Stimulated activated CD4-positive, alpha-beta T cell treated with anti-CD3 and anti-CD28 coated beads, TNF-alpha, amount 100 ng/mL, for 48 hours (primary cell): ENCODE measurements at places on chromosomes 7 and 10.

DNA sequence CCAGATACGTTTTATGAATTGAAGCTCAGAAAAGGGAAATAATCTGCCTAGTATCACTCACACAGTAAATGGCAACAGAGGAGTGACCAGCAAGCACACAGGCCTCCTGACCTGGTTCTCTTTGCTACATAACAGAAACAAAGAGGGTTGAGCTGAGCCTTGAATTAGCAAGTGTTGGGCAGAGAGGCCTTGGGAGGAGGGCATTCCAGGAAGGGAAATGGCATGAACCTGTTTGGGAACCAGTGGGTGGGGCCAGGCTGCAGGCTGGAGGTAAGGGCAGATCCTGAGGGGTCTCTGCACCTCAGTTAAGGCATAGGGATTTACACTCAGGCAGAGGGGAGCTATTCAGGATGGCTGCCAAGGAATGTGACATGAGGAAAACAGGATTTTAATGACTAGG lies 24.8 kb upstream of the CYCS start:
- DNase-seq, result no peak

GRCh38 chr10:58996063-58996462 lies 180.4 kb upstream of the PHYHIPL start:
- DNase-seq, result no peak

DNA sequence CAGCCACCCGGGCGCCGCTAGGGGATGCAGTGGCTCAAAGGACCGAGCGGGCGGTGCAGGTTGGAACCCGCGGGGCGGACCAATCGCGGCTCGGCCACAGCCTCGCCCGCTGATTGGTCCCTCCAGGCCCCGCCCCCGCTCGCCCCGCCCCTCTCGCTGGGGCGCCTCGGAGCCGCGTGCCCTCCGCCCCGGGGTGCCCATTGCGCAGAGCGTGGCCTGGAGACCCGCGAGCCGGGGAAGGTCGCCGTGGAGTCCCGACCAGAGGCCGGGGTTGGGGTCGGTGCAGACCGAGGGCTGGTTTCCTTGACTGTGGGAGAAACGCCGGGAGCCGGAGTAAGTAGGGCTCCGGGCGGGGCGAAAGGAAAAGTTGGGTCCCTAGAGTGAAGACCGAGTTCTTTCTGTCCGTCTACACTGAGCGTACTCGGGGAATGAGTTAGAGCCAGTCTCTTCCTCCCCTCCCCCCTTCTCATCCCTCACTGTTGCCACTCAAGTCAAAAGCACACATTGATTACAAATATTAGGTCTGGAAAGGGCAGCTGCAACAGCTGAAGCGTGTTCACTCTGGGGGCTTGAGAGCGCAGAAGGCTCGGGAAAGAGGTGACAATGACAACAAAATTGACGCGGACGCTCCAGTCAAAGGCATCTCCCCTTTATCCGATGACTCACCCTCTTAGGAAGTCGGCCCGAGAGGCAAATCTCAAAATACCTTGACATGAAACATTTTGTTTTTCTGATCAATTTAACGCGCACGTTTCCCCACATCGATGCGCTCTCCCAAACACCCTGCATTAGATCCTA lies 843 bp upstream of the GATA3 start:
- peak; percentile 98 for DNase-seq

GRCh38 chr10:52652431-52653262 lies 119.9 kb downstream of the MBL2 start:
- DNase-seq, result no peak

DNA sequence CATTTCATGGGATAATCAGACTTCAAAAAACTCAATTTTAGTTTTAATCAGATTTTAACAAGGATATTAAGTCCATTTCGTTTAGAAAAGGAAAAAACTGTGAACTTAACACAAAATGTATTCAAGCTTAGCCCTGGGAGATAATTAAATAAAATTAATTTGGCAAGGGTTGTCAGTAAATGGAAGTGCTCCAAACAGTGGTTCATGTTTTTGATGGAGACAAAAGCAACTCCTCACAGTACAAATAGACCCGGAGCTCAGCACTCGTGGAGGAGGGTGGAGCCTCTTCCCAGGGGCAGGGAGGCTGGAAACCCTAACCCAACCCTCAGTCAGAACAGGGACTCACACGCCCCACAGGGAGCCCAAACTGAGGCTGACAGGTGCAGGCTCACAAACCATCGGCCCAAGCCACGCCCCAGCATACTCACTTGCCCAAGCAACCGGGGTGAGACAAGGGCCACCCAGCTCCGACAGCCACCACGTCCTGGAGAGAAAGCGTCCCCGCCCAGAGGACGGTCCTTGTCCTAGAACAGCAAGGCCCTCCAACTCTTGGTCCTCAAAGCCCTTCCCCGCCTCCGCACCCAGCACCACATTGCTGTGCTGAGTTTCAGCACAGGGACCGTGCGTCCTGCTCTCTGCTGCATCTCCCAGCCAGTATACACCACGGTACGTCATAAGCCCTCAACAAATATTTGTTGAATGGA lies 39.8 kb downstream of the MAD1L1 start:
- DNase-seq, result no peak

- DNase-seq, result no peak
These were observed 117.6 kb downstream of the DIP2C start for GRCh38 chr10:571688-572451.

GRCh38 chr10:122273966-122274545 lies 3.0 kb downstream of the BTBD16 start:
- DNase-seq, result no peak

GRCh38 chr10:7260412-7260900 lies 150.4 kb downstream of the SFMBT2 start:
- DNase-seq, result no peak

GRCh38 chr7:11060893-11061292 lies 87.2 kb downstream of the PHF14 start:
- DNase-seq, result no peak

- DNase-seq, result no peak
These were observed 62.0 kb downstream of the BBS9 start for GRCh38 chr7:33191340-33191739.

- DNase-seq, result no peak
These were observed 80.8 kb downstream of the PTPRE start for GRCh38 chr10:127987467-127988380.

GRCh38 chr10:75972491-75973276 lies 541.3 kb downstream of the LRMDA start:
- no peak for DNase-seq

DNA sequence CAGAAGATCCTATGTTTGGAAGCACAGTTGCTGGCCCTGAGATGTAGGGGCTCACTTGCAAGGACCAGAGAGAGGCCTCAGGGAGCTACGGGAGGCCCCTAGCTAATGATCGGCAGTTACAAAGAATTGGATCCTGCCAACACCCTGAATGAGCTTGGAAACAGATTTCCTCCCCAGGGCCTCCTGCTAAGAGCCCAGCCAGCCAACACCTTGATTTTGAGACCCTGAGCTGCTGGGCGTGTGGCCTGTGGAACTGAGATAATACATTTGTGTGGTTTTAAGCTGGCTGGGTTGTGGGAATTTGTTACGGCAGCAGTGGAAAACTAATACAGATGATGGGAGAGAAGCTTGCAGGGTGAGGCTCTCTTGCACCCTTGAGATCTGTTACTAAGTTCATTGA lies 3.9 kb downstream of the DOCK1 start:
- no peak for DNase-seq

GRCh38 chr10:110431659-110432058 lies 66.0 kb upstream of the DUSP5 start:
- DNase-seq, result no peak

DNA sequence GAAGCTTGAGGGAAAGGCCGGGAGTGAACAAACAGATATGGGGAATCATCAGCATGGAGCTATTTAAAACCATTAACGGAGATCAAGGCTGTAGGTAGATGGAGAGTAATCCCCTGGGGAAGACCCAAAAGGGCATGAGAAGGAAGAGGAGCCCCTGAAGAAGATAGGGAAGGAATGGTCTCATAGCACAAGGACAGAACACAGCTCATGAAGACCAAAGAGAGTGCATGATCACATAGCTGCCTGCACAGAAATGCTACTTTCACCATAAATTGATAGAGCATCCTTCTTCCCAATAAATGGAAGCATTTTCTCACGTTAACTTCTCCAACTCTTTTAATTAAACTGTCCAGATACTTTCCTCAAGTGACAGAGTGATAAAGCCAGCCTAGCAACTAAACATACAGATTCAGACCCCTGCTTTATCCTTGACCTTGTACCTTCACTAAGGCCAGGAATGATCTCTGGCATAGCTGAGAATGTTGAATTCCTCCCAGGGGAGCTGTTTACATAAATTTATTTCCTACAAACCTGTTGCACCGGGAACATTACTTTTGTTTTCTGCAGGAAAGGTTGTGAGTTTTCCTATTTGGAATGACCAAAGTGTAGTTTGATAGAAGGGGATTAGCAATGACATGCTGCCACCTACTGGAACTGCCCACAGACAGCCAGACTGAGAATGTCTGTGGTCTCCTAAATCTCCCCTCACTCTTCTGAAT lies 110.8 kb upstream of the LRGUK start:
- no peak for DNase-seq

DNA sequence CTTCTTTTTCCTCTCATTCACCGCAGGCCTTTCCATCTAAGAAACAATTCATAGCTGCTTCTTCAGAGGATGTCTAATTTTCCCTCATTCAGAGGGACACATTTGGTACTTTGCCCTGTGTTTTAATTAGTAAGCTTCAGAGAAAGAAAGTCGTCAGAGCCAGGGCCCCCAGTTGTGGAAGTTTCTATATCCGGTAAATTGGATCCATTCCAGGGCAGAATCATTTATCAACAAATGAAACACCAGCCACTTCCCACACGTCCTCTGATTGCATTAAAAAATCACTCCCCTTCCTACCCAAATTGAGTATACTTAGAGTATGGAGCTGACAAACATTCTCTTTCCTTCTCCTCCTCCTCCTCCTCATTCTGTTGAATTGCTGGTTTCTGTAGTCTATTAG lies 205.8 kb upstream of the HDAC9 start:
- no peak for DNase-seq

DNA sequence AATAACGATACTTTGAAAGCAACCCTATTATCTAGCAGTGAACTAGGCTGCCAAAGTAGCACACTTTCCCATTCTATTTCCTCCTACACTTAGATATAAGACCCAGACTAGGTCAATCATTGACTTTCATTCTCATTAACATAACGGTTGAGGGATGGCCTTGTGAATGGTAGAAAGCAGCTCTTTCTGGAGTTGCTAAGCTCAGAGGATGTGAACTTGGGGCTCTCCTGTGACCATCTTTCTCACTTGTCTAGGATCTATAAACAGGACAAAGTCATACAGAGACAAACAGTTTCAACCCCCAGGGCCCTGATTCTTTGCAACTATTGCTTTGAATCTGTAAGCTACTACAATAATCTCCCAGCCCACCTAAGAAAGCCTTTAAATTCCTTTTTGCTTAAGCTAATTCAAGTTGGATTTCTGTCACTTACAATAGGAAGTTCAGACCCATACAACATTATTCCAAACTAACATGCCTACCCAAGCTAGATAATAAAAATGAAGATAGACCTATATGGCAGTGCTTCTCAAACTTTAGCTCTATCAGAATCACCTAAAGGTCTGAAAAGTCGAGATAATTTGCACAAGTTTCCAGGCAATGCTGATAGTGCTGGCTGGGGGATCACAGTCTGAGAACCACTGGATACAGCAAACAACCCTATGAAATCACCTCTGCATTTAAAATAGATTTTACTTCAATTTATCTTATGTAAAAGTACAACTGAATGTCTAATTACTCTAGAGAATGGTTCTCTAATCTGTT lies 16.7 kb downstream of the P4HA1 start:
- DNase-seq, result no peak

DNA sequence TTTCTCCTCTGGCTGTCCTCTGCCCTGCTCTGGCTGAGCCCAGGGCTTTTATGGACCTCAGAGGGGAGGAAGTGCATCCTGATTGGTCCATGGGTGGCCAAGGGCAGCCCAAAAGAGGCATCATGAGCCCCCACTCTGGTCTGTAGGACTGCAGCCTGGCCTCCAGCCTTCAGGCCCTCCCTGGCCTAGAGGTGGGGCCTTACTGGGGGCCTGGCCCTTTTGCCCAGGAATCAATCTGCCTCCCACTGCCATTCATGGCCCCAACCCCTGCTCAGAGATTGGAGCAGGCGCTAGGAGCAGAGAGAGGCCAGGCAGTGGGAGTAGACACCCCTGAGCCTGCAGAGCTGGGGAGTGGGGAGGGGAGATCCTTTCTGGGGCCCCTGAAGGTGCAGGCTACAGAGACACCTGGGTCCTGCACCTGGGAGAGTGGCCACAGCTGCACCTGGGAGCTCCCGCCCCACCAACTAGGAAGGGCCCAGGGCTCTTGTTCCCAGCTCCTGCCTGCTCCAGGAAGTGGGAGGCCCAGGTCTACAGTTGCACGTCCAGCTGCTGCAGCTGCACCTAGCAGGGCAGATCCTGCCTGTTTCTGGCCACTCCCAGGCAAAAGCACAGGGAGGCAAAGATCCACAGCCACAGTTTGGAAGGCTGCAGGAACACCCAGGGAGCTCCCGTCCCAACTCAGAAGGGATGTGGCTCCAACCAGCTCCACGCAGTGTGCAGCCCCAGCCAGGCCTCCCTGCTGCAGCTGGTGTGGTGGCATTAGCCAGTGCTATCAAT lies 6.4 kb upstream of the DYNC2I1 start:
- no peak for DNase-seq

GRCh38 chr10:70565556-70566514 lies 36.7 kb downstream of the PRF1 start:
- DNase-seq, result no peak

DNA sequence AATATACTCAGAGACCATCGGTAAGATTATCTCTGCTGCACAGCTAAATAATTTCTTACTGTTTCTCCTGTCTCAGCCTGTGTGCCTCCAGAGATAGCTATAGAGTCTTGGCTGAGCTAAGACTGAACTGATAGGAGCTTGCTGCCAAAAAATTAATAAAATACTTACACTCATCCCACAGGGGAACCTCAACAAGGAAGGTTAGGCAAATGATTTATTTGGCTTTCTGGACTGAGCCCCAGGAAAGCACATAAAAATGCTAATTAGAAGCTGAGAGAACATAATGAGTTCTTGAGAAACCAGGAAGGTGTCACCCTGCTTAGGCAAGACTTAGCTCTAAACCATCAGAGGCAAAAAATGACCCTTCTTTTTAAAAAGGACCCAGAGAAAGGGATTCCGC lies 534.5 kb downstream of the TNS3 start:
- no peak for DNase-seq

GRCh38 chr7:80941208-80941758 lies 22.4 kb upstream of the SEMA3C start:
- DNase-seq, result no peak

GRCh38 chr10:29067161-29067560 lies 221.7 kb upstream of the LYZL1 start:
- no peak for DNase-seq

DNA sequence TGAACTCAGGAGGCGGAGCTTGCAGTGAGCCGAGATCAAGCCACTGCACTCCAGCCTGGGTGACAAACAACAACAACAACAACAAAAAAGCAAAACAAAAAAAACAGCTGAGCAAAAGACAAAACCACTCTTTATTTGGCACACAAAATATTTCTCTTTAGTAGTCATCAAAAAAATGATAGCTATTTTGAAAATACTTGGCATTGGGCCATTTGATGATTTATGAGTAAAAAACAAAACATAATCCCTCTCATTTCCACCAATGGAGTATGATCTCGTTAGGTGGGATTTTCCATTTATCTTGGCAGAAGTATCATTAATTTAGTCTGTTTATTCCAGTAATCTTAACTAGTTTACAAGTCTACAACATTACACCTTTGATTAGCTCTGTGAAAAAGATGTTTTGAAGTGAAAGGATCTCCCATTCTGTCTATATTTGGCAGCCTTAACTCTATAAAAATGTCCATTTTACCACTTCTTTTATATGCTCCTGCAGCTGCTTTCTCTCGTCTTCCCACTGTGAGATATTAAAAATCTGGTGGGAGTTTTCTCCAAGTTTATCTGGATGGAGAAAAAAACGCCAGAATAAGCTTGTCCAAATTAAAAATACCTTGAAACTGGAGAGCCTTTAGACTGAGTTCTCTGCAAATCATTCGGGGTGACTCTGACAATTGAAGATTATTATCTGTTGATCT lies 58.8 kb upstream of the AGMO start:
- DNase-seq, result no peak
